RWPE1 (cell line): ENCODE measurements at places on chromosomes 3 and 15.
A peak's percentile ranks its signal among the peaks of the same experiment; 100 is the strongest.

DNA sequence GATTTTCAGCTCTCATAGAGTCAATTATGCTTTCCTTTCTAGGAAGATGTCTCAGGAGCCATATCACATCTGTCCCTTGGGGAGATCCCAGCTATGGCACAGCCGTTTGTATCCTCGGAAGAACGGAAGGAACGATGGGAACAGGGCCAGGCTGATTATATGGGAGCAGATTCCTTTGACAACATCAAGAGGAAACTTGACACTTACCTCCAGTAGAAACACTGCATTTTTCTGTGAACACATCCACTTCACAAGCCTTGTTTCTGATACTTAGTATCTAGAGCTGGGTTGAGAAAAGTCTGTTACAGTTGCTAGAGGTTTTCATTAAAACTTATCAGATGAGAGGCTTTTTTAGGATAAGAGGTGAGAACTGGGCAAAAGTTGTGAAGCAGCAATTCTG, 35.4 kb downstream of the GYG1 start:
- no peak for DNase-seq

DNA sequence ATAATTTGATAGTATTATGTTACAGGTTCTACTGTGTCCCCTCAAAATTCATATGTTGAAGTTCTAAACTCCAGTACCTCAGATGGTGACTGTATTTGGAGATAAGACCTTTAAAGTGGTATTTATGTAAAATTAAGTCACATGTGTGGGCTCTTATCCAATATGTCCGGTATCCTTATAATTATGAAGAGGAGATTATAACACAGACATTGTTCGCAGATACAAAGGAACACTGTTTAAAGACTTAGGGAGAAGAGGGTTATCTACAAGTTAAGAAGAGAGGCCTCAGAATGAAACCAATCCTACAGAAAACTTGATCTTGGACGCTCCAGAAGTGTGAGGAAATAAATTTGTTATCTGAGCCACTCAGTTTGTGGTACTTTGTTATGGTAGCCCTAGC, 50.9 kb downstream of the DPH6 start:
- no peak for DNase-seq

DNA sequence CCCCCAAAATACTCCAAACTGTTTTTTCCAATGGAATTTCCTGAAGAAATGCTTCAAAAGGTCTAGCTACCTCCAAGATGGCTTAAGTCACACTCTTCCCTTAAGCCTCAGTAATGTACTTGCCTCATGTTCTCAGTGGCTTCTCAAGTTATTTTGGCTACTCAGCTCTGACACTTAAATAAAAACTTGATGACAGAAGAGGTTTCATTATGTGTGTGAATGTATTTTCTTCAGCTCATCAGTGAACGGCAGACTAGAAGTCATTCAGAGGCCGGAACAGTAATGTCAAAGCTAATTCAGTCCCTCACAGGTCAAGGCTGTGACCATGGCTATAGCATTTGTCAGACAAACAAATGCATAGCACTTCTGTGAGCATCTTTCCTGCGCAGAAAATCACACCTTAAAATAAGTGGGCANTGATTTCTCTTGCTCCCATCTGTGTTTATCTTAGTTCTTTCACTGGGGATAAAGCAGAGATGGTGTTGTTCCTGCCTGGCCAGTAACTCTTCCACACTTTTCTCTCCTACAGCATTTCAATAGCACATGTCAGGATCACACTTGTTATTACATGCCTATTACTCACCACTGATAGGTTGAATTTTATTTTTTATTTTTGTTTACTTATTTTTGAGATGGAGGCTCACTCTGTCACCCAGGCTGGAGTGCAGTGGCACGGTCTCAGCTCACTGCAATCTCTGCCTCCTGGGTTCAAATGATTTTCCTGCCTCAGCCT, 68.5 kb upstream of the PLCL2 start:
- no peak for DNase-seq

DNA sequence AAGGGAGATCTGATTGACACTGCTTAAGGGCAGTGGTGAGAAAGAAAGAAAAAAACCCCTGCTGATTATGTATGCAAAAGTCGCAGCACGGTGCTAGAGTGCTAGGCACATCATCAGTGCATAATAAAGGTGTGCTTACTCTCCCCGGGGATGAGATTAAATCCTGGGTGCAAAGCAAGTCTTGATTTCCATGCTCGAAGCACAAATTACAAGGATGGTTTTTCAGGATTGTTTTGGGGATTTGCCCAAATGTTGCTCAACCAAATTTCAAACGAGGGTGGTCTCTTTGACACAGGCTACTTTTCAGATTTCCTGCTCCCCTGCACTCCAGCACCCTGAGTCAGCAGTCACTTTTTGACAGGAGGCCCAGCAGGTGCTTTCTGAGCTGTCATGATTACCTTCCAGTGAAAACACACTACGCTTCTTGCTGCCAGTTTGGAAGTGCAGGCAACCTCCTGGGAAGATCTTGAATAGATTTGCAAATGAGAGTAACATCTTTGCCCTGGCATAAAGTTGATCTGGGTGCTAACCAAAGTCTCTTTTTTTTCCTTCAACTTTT, 167.5 kb upstream of the TRIM42 start:
- no peak for DNase-seq

DNA sequence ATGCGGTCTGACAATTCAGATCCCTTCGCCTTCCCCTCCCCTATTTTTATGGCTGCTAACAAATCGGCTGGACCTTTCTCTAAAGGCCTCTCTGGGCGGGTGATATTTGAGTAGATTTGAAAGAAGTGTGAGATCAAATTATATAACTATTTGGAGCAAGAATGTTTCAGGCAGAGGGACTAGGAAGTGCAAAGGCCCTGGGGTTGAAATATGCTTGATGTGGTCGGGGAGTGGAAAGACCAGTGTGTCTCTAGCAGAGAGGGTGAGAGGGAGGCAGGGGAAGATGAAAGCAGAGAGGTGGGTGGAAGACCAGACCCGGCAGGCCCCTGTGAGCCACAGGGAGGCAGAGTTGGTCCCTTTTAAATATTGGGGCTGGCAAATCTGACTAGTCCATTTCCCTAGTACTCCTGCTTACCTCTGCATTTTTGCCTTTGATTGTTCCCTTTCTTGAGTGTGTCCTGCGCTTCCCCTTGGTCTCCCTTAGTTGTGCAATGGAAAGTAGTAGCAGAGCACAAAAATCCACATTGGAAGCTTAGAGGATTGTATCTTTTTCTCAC, 32.3 kb downstream of the SLCO3A1 start:
- DNase-seq, result no peak

GRCh38 chr15:68312701-68313204, 35.2 kb downstream of the FEM1B start:
- DNase-seq, result peak; percentile 33

DNA sequence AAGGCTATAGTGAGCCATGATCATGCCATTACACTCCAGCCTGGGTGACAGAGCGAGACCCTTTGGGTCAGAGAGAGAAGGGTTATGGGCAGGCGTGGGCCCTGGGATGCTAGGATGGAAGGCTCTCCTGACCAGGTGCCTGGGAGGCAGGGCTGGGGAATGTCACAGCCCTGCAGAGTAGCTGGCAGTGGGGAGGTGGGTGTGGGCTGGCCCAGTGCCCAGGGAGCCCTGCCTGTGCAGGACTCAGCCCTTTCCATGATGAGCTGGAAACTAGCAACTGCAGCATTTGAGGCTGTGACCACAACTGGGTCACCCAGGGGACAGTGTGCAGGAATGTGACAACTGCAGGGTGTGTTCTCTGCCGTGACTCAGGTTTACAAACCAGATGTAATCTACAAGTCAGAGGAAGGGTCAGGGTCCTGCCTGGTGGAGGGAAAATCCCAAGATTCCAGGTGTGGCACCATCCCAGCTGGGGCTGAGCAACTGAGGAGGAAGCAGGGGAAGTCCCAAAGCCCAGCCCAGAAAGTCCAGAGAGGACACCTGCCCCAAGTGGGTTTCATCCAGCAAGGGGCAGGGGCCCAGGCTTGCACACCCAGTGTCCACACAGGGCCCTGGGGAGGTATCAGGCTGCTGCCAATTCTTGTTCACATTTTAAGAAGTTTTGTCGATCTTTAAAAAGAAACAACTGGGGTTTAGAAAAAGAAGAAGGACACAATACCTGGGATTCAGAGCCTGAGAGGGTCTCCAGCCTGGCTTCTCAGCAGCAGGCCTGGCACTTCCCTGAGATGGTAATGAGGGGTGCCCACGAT, 45.5 kb downstream of the SLC28A1 start:
- DNase-seq, result peak; percentile 57

- no peak for DNase-seq
Observed at GRCh38 chr15:95894407-95894956, 436.0 kb upstream of the NR2F2 start.

DNA sequence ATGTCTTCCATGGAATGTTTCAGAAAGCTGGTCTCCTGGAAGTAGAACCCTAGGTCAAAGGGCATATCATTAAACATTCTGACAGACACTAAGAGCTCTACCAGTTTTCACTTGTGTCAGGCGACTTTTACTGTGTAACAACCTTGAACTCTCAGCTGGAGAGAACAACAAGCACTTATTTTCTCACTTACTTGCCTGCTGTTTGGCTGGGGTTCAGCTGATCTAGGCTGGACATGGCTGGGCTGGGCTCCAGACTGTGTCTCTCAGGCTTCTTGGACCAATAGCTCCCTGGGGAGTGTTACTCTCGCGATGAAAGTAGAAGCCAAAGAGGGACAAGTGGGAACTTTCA, 527.3 kb downstream of the SHQ1 start:
- DNase-seq, result no peak

GRCh38 chr3:46865031-46865507, 1.8 kb upstream of the MYL3 start:
- no peak for DNase-seq

DNA sequence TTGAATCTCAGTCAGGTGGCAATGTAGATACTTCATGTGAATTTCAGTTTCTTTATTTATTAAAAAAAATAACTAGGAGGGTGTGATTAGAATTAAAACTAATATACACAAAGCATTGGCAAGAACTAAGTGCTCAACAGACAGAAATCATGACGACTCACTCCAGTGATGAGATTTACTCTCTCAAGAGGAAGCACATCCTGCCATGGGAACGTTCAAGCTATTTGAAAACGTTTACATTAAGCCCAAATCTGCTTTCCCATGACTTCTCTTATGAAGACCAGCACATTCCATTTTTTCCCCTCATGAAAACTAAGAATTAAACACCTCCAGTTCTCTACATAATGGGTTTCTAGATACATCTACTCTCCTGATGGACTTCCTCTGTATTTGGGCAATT, 8.5 kb downstream of the WDR53 start:
- no peak for DNase-seq

- DNase-seq, result no peak
Observed at GRCh38 chr3:128734523-128735189, 8.7 kb downstream of the RAB7A start.

GRCh38 chr15:49062900-49063299, 16.7 kb upstream of the SECISBP2L start:
- no peak for DNase-seq

- DNase-seq, result no peak
Observed at GRCh38 chr3:18752273-18752934, 327.3 kb upstream of the SATB1 start.

DNA sequence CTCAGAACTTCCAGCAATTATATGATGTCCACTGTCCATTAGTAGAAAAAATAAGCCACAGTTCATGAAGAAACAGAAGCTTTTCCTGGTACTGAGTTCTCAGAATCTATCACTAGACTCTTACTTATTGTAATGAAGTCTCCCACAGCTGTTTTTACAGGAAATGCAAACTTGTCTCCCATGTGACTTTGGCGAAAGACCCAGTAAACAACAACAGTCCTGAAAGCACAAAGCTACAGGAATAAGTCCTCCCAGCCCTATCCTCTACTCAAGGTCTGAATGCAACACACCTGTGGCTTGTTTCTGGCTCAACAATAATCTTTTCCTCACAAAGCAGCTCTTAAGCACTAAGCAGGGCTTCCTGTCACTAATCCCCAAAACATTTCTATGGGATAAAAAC, 55.9 kb downstream of the EOMES start:
- no peak for DNase-seq

GRCh38 chr3:58164199-58164879, 46.4 kb downstream of the DNASE1L3 start:
- no peak for DNase-seq

DNA sequence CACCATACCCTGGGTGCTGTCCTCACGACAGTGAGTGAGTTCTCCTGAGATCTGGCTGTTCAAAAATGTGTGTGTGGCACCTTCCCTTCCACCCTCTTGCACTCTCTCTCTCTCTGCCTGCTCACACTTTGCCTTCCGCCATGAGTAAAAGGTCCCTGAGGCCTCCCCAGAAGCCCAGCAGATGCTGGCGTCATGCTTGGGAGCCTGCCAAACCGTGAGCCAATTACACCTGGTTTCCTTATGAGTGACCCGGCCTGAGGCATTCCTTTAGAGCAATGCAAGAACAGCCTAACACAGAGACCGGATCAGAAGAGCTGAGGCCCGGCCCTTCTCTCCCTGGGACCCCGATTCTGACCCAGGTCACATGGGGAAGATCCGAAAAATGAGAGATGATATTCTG, 15.4 kb downstream of the TMEM44 start:
- peak; percentile 17 for DNase-seq

- DNase-seq, result no peak
Observed at GRCh38 chr3:172692751-172693338, 18.0 kb downstream of the NCEH1 start.

DNA sequence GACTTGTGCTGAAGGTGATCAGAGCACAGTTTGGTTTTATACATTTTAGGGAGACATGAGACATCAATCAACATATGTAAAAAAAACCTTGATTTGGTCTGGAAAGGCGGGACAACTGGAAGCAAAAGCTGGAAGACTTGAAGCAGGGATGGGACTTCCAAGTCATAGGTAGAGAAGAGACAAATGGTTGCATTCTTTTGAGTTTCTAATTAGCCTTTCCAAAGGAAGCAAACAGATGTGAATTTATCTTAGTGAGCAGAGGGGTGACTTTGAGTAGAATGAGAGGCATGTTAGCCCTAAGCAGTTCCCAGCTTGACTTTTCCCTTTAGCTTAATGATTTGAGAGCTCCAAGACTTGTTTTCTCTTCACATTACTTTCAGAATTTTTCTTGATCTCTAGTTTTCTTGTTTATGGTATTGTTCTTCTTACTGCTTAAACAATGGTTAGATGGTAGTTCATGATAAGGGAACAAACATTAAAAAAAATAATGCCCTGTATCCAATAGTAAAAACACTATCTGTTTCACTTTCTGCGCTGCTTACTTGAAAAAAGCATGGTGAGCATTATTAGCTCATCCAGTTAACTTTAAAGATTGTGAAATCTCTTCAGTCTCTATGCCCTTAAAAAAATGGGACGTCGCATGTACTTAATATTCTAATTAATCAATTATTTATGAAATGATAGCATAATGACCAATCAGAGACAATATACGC, 48.5 kb upstream of the BCHE start:
- no peak for DNase-seq

- DNase-seq, result no peak
Observed at GRCh38 chr3:30779686-30780287, 114.7 kb downstream of the GADL1 start.

DNA sequence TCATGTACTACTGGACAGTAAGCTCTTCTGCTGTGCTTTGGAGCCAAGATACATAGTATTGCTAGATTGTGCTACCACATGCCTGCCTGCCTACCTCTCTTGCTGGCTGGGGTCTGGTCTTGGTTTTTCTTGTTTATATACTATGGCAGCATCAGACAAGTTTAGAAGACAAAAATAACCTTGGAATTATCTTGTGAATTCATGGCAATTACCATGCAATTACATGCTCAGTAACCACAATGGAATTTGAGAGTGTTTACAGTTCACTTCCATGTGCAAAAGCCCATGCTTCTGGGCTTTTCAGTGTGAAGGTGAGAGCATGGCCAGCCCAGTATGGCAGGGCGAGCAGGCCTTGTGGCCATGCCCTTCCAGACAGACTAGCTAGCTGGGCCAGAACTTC, 48.0 kb upstream of the C15orf61 start:
- no peak for DNase-seq
